Thoracic aorta endothelial cell (primary cell): ENCODE measurements at places on chromosomes 13 and 19. TPM values are rescaled to one million over a fixed set of nuclear protein-coding genes. Genes with fewer than 3 reads are reported as not detected.

STOML3 gene
- not detected in 2 replicates for total RNA-seq

KLC3 gene
- not detected in 2 replicates for total RNA-seq

ITGBL1 gene
- 38.3 and 38.4 TPM in 2 replicates for total RNA-seq

ATXN8OS gene
- total RNA-seq = not detected in 2 replicates

AP1M2 gene
- total RNA-seq = not detected in 2 replicates

CYP2B6 gene
- not detected in 2 replicates for total RNA-seq

ZNF426 gene
- total RNA-seq = 22.9 and 24.5 TPM in 2 replicates

KDELR1 gene
- 80.3 and 101 TPM in 2 replicates for total RNA-seq

MBD3L3 gene
- total RNA-seq = not detected in 2 replicates

MISP3 gene
- 0.13 and 0.29 TPM in 2 replicates for total RNA-seq

PRKCSH gene
- total RNA-seq = 120 and 121 TPM in 2 replicates

HSD11B1L gene
- total RNA-seq = 3.2 and 3.5 TPM in 2 replicates

CEACAM4 gene
- not detected in 2 replicates for total RNA-seq

DACH1 gene
- 7.3 and 7.8 TPM in 2 replicates for total RNA-seq

PDX1 gene
- total RNA-seq = not detected in 2 replicates

TNFSF13B gene
- total RNA-seq = 0.36 and 1.7 TPM in 2 replicates

ZFR2 gene
- total RNA-seq = not detected in 2 replicates

SPRY2 gene
- total RNA-seq = 16.5 and 24.7 TPM in 2 replicates

PSG6 gene
- not detected in 2 replicates for total RNA-seq

SPIB gene
- not detected in 2 replicates for total RNA-seq

CLDND2 gene
- total RNA-seq = not detected in 2 replicates

GJA3 gene
- total RNA-seq = not detected in 2 replicates

OVOL3 gene
- total RNA-seq = not detected in 2 replicates

FAM216B gene
- not detected in 2 replicates for total RNA-seq

RNU6-9 gene
- not detected in 2 replicates for total RNA-seq

DZIP1 gene
- total RNA-seq = 22.3 and 24.2 TPM in 2 replicates

NCCRP1 gene
- total RNA-seq = not detected in 2 replicates

FREM2 gene
- total RNA-seq = not detected in 2 replicates

LENG9 gene
- 3.6 TPM in 2 replicates for total RNA-seq
